D721Med (cell line): ENCODE measurements at places on chromosomes 1 and 21.

DNA sequence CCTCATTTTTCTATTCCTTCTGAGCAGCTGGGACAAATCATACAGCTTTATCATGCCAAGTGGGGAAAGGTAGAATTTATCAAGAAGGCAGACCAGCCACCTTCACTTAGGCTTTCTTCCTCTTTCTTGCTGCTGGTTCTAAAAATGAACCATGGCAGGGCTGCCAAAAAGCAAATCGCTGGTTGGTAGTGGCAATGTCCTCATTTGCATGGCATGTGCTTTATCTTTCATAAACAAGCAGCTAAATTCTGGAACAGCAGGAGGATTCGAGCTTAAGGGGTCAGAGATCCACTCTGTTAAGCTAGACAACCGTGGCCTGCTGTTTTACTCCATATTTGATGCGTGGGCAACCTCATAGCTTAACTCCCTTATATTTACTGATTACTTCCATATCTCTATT lies 91.3 kb downstream of the RPE65 start:
- no peak for DNase-seq

DNA sequence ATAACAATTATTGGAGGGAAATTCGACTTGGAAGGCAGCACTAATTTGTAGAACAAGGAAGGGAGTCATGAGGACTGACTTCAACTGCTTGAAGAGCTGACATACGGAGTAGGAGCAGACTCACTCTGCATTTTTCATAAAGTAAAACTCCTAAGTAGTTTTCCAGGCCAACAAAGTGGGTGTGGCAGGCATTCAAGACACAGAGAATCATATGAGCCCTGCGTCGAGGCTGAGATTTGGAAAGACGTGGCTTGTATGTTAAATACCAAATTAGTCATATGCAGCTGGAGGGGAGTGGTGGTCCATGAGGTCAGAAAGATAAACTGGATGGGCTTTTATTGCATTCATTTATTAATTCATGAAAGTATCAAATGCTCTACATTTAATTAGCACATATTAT lies 255.7 kb upstream of the JUN start:
- no peak for DNase-seq

GRCh38 chr21:32414579-32415358 lies 2.3 kb downstream of the EVA1C start:
- no peak for DNase-seq

DNA sequence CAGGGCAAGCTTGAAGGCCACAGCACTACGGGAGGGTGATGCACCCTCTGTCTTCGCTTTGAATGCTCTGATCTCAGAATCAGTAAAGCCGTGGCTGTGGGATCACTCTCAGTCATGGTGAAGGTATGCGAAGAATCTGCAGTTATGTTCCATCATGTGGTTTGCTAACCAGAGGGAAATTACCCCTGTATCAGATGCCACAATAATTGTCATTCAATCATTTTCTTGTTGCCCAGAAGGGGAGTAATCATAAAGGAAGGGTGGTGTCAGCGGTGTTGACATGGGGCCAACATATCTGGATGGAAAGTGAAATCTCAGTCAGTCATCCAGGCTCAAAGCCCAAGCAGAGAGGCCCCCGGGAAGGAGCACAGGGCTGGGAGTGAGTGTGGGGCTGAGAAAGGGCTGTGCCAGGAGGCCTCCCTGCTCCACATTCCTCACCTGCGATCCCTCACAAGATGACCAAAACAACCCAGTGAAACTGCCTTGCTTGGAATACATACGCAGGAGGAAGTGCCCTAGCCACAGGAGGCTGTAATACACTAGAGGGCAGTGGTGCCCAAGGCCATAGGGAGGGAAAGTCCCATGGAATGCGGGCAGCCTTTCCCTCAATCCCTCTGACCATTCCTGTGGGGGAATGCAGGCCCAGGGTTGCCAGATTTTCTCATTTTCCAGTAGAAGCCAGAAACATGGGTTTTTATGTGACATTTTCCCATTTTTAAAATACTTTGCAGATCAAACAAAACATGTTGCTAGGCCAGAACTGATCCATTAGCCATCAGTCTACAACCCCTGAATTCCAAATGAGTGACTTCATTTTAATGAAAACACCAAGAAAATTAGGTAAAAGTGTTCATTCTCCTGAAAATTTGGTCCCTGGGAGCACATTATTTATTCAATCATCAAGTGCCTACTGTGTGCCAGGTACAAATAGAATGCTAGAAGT lies 95.7 kb upstream of the VANGL1 start:
- no peak for DNase-seq

DNA sequence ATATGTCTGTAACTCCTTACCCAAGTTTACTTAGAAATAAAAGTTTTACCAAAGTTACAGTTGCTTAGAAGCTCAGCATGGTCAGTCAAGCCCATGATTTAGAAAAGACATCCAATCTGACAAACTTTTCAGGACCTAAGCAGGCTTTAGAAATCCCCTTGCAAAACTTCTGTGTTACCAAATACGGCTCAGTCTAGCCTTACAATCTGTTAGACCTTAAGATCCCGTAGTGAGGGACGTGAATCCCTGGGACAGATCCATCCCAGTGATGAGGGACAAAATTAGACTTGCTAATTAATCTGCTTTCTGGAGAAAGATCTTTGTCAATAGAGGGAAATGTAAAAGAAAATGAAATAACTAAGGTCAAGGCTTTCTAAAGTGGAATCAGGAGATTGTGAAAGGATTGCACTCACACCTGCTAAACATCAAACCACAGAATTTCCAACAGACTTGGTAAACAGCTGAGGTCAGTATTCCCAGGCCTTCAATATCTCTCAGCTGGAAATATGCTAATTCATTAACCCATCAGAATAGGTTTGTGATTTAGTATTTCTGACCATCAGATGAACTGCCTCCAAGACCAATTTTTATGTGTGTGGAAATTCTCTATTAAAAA lies 375.3 kb downstream of the DUSP10 start:
- no peak for DNase-seq

DNA sequence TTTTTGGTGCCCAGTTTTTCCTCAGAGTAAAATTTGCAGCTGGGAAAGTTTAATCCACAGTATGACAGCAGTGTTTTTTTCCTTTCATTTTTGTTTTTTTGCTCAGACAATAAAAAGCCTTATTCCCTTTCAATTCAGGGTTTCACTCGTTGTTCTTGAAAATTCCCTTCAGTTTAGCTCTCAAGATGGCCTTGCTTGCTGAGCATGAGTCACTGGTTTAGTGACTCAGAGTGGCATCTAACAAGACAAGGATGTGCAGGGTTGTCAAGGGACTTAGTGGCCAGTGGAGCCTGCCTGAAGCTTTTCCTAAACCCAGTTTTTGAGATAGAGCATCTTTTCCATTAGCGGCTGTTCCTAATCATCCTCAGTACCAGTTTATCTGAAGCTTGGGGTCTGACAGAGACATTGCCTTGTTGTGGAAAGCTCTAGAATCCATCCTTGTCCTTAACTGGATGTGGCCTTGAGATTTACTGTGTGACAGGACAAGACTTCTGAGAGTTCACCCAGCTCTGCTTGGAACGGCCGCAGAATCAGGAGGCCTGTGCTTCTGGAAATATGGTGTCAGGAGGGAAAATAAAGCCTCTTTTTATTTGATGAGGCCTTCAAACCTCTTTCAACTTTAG lies 48.4 kb upstream of the DNAJC6 start:
- no peak for DNase-seq

DNA sequence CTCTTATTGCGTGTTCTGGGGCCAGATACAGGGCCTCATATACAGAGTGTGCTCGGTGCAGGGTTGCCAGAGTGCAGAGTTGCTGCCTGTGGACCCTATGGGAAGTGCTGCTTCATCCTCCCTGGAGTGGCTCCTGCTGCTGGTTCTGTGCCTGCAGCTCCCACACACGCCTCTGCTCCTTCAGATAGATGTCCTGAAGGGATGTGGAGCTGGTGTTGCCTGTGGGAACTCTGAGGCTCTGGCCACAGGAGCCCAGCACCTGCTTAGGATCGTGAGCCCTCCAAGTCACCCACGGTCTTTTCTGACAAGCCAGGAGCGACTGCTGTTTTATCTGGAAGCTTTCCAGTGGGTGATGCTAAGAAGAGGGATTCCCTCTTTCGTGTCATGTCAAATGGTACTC lies 120.5 kb downstream of the CAMTA1 start:
- no peak for DNase-seq

- DNase-seq: no peak
Measured at GRCh38 chr1:70779571-70779970, 268.0 kb downstream of the PTGER3 start.

DNA sequence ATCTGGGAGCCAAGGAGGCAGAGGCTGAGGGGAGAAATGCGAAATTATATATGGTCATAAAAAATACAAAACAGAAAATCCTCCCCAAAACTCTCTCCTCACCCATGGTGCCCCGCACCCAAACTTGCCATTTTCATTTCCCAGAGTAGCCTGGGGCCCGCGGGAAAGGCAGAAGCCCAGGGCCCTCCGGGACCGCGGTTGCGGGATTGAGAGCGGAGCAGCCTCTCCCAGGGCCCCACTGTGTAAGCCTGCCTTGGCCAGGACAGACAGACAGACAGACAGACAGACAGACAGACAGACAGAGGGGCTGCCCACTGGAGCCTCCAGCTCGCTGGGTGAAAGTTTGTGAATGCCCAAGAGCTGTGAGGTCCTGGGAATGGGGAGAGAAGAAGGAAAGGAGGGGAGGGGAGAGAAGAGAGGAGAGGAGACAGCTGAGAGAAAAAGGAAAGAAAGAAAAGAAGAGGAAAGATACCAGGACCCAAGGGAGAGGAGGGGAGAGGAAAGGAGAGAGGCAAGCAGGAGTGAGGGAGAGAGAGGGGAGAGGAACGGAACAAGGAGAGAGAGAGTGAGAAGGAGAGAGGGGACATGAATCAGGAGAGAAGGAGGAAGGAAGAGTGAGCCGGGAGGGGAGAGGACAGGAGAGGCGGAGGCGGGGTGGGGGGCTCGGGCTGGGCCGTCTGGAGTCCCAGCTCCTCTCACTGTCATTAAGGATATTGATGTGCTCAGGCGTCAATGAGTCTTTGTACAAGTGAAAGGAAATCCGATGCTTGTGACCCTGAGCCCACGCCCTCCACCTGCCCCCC lies 69.3 kb upstream of the CASZ1 start:
- DNase-seq: no peak
